AG20443 (cell line): ENCODE measurements at places on chromosomes 3 and 15.

DNA sequence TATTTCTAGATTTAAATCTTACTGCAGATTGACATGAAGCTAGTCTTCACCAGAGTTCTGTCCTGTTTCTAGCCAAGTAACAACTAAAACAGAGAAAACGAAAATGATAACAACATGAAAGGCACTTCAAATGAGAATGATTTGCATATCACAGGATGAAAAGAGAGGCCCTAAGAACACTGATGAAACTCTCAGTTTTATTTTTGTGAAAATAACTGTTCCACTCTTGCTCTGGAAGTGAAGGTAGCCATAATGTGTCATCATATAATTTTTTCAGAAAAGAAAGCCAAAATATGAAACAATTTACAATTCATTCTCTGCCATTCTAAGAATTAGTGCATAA is 274.4 kb downstream of the ADAMTSL3 start:
- no peak for DNase-seq

DNA sequence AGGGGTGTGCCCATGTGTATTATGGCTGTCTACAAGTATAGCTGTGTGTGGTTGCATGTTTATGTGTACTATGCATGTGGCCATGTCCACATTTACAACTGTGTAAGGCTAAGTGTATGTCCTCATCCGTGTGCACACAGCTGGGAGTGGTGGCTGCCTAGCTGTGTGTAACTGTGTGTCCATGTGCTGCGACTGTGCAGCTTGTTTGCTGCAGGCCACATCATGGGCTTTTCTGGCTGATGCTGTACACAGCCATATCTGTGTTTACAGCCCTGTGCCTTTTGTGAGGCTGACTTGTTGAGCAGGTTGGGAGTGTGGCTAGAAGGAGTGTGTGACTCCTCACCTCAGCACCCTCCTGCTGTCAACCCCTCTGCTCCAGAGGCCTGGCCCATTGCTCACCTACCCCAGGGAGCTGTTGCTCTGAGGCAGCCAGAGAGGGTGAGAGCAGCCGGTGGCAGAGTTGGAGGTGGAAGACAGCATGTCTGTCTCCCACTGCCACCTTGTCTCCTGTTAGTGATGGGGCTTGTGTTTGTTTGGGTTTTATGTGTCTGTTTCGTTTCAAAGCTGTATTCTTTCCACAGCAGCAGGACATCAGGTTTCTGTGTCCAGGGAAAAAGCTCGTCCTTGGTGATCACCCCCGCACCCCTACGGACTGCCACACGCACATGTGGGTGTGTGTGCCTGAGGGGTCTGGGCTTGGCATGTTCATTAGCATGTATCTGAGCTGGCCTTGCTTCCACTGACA is 1.4 kb upstream of the GRM2 start:
- DNase-seq = no peak

DNA sequence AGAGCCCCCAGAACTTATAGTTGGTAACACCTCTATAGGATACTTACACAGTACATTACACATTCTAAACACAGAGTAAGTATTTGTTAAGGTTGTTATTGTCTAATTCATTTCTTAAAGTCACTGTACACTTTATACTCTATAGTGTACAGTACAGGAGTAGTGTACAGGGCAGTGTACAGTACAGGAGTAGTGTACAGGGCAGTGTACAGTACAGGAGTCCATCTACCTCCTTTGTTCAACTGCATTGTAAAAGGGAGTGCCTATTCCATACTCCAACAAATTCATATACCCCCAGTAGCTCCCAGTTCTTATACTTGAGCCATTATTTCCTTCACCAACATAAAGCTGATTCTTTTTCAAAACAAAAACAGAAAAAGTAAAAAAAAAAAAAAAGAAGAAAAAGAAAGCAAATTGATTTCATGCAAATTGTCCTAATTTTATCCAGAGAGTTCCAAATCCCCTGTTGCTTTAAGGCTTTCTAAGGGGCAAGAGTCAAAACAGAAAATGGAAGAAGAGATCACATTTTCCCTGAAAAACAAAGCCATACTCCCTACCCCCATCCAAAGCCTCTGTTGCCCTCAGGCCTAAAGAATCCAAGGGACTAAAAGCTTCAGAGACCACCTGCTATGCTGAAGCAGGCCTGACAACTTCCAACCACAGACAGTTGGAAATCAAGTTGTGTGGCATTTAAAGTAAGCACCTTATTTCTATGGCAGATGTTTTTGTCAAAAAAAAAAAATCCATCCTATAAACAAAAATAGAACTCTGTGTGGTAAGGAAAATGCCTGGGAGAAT is 125.6 kb downstream of the PLCH1 start:
- no peak for DNase-seq

DNA sequence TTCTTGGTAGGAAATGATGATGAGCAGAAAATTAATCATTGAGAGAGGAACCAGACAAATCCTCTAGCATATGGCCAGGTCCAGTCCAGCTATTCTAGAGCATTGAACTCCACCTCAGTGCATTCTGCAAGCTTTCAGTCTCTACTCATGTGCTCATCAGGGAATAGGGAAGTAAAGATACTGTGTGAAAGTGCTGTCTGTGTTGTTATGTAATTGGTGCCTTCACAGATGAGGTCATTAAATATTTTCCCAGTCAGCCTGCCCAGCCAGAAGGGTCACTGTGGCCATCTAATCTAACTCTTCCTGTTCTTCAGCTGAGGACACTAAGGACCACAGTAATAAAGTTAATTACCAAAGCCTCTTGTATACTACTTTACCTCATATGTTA is 28.2 kb downstream of the C3orf62 start:
- peak; percentile 71 for DNase-seq

- no peak for DNase-seq
Observed at GRCh38 chr3:170500995-170501394, 82.3 kb downstream of the CLDN11 start.

- no peak for DNase-seq
Observed at GRCh38 chr3:187770224-187770623, 25.0 kb upstream of the BCL6 start.

- DNase-seq = no peak
Observed at GRCh38 chr15:31021067-31021665, 29.7 kb upstream of the MTMR10 start.

GRCh38 chr15:46442184-46442583 is 807.4 kb downstream of the SQOR start:
- DNase-seq = peak; percentile 21

GRCh38 chr3:100030346-100030745 is 84.0 kb downstream of the FILIP1L start:
- DNase-seq = no peak

- DNase-seq = no peak
Observed at GRCh38 chr3:178736300-178736699, 200.1 kb downstream of the KCNMB2 start.

DNA sequence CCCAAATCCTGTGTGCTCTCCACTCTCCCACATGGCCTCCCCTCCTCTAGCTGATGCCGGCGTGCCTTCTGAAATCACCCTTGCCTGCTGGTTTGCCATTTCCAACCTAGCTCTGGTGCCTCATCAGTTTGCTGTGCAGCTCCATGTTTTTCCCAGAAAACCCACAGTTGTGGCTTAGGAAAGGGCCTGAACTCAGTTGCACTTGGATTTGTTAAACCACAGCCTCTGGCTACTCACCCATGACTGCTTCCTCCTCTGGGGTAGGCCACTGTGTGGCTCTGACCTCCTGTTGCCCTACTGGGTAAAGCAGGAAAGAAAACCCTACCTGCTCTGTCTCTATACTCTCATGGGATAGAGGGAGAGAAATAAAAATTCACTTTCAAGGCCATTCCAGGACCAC is 97.3 kb downstream of the DAPK2 start:
- DNase-seq = no peak

- no peak for DNase-seq
Observed at GRCh38 chr3:180181387-180181786, 144.7 kb upstream of the PEX5L start.

- no peak for DNase-seq
Observed at GRCh38 chr3:169510693-169511010, 152.9 kb downstream of the MECOM start.

DNA sequence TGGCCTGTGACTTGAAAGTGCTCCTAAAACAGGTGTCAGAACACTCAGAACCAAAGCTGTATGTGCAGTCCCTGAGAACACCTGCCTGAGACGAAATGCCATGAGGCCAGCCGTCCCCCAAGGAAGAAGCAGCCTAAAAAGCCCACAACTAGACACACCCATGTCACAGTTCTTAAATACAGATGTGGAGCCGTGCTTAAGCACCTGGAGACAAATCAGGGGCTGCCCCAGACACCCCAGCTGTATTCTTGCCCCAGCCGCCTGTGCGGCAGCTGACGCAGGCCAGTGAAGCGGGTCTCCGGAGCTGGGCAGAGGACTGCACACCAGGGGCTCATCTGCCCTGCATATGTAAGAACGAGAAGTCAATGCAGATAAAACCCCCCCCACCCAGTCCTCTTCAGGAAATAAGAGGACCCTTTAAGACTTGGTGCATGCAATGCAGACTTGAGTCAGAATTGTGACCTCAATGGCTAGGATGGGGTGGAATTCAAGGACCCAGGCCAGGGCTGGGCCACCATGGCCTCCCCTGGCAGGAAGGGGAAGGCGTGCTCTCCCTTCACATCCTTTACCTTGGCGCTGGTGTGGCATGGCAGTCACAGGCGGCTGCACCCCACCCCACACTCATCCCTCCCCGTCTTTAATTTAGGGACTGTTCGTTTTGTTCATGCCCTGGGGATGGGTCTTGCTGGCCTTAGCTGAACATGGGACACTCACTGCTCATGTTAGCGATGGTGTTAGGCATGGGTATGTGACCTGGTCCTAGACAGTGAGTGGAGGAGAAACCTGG is 27.7 kb upstream of the PLXNA1 start:
- DNase-seq = no peak

GRCh38 chr3:50554553-50554952 is 13.0 kb downstream of the C3orf18 start:
- no peak for DNase-seq

- no peak for DNase-seq
Observed at GRCh38 chr15:60633426-60633968, 154.6 kb upstream of the ICE2 start.

DNA sequence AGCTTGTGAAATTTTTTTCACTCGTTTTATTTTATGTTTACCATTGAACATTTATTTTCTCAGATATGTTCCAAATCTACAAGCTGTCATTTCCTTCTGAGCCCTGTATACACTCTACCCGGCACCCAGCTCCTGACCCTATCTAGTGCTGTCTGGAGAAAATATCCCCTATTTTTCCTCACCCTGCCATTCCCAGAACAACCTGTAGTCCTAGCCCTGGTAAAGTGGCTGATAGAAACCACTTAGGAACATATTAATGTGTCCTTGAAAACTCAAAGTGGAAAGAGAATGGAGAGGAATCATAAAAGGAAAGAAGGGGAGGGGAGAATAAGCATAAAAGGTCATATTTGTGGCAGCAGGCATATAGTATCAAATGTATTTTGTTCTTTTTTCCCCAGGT is 8.2 kb upstream of the TIMMDC1 start:
- DNase-seq = no peak

DNA sequence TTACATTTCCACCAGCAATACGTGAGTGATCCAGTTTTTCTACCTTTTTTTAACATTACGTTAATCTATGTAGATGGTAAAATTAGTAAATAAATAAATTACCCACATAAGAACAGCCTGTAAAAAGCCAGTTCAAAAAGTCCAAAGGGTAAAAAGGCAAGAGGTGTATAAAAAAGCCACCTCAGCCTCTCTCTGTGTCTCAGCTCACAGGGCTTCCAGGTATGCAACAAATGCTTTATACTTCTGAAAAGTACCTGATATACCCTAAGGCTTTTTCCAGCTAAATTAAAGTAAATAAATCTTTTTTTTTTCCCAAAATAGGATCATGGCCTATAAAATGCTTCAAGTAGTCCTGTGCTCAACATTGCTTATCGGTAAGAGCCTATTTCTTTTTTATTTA is at the start of gene C3orf85:
TSS of gene C3orf85 (plus strand) at position 197 of the 400 bp plus-strand sequence. CDS start at position 326, 129 bp downstream.
- DNase-seq = no peak

DNA sequence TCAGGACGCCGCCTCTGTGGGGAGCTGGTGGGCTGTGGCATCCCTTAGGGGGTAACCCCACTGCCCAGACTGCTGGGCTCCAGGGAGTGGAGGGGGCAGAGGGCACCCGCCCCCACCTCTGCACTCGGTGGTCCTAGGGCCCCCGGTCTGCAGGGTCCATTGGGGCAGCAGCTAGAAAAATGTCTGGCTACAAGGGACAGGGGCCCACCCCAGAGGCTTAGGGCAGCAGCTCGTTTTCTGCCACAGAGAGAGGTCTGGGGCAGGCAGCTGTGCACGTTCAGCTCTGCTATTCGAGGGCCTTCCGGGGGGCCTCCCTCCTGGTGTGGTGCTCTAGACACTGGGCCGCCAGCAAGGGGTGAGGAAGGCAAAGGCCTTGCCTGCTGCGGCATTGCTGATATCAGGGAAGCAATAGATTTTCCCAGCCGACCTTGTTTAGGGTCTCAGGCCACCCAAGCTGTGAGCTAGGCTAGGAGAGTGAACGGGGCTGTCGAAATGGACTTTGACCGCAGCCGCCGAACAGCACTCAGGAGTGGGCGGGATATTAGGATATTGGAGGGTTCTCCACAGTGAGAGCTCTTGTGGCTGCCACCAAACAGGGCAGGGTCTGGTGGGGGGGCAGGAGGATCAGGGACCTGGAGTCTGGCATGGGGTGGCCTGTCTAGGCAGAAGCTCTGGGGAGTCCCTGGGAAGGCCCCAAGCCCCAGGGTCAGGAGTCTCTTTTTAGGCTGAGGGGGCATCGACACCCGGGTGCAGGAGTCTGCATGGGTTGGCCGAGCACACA is 61.4 kb upstream of the KLF13 start:
- no peak for DNase-seq

GRCh38 chr3:62252438-62253157 is 120.8 kb downstream of the FEZF2 start:
- DNase-seq = peak; percentile 66

DNA sequence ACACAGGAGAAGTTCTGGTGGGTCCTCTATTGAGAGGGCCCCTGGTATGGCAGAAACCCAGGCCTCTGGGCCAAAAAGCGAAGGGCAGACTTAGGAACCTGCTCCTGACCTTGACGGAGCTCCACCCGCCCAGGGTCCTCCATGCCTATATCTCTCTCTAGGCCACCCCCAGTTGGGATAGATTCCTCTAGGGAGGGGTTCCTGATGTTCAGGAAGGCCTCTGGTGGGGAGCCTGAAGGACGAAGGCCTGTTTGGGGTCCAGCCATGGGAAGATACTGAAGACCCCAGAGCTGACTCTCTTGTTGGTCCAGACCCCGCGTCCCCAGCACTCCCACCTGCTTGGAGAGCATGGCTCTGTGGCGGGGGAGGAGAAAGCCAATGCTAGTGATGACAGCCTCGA is 104.2 kb downstream of the CORO2B start:
- no peak for DNase-seq

- no peak for DNase-seq
Observed at GRCh38 chr3:152589644-152590043, 245.3 kb upstream of the P2RY1 start.
